ENCODE measurements at places on chromosomes 7 and 10.
A peak's percentile ranks its signal among the peaks of the same experiment; 100 is the strongest.

GRCh38 chr10:62638062-62638477, 166.4 kb upstream of the ADO start:
- no peak for DNase-seq

GRCh38 chr10:127619546-127620325, 70.6 kb downstream of the NPS start:
- DNase-seq, result peak; percentile 61

- no peak for DNase-seq
Observed at GRCh38 chr7:15130666-15131541, 228.4 kb upstream of the DGKB start.

DNA sequence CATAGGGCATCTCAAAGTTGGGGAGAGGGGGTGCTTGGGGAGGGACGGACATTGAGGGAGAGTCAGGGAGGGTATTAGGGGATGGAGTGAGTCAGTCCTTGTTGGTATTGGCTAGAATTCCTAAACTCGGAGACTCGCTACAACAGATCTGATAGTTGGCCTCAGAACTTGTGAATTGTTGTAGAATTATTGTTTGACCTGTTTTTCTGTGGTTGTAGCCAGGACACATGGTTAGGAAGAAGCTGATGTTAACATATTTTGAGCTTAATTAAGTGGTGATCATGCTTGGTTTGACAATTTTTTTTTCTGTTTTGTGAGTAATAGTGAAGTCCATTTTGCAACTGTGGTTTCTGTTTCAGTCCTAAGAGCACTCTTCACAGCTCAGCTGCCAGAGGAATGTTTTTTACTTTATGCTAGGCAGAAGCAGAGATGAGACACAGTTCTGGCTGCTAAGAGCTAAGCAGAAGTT, 1190.3 kb upstream of the C7orf33 start:
- no peak for DNase-seq

- DNase-seq, result no peak
Observed at GRCh38 chr7:107754642-107755041, 10.7 kb downstream of the CBLL1 start.

GRCh38 chr10:79254333-79255006, 92.8 kb upstream of the PPIF start:
- no peak for DNase-seq

DNA sequence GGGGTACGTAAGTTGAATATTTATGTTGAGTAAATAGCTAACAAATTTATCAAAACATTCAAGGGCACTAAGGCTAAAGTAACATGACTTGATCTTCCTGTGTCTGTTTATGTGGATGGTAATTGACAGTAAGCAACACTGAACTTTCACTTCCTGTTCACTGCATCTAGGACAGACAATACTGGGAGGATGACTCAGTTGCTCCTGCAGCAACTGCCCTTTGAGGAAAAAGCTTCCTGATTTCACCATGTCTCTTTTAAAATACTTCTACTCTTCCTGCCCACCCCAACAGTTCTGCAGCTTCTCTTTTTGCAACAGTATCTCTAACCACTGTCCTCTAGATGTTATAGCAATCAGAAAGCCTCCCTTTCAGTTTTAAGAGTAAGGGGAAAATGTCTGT, 76.6 kb upstream of the HGF start:
- DNase-seq, result no peak

DNA sequence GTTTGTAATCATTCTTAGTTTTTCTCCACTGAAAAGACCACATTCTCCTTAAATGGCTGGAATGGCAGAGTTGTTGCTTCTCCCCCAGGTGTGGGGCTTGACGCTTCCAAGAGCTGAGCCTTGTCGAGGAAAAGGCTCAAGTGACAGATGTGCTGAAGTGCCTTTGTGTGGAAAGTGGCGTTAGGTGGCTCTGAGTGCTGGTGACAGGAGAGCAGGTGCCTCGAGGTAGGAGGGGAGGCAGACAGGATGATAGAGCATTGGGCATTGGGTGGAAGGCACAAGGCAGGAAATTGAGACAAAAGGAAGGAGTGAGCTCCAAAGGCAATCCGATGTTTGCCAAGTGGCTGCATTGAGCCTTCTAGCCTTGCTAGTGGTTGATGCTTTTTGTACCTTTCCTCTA, 6.7 kb downstream of the KIAA1217 start:
- no peak for DNase-seq

- no peak for DNase-seq
Observed at GRCh38 chr10:60234551-60234950, 155.1 kb downstream of the ANK3 start.

DNA sequence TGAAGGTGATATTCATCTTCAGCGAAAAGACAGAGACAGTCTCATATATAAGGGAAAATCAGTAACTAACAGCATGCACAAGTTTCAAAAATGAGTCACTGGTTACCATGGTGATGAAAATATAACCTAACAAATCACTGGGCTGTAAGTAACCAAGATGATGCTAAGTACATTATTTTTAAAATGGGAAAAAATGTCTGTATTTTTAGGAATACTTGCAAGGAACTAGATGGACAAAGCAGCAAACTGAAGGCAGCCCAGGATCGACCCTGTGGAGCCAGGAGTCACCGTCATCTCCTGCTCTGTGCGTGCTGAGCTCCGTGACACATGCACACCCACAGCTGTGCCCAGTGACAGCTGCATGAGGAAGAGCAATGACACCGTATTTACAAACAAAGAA, 137.3 kb downstream of the ELMO1 start:
- no peak for DNase-seq

- no peak for DNase-seq
Observed at GRCh38 chr10:78992333-78992732, 76.4 kb upstream of the ZMIZ1 start.

GRCh38 chr10:120513307-120513796, 56.3 kb downstream of the PLPP4 start:
- DNase-seq, result no peak

DNA sequence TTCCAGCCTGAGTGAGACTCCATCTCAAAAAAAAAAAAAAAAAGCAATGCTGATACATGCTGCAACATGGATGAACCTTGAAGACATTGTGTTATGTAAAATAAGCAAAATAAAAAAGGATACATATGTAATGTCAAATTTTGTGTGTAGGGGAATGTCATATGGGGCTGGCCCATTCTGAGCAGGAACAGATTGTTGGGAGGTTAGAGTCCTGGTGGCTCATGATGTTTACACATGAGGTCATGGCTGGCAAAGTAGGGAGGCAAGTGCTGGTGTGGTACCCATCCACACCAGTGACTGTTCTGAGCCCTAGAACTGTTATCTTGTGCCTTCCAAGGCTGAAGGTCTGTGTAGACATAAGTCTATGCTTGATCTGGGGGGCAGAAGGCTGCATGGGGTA, 37.6 kb downstream of the ZNF92 start:
- no peak for DNase-seq

- peak; percentile 26 for DNase-seq
Observed at GRCh38 chr7:134593530-134594392, 44.9 kb downstream of the AKR1B15 start.

DNA sequence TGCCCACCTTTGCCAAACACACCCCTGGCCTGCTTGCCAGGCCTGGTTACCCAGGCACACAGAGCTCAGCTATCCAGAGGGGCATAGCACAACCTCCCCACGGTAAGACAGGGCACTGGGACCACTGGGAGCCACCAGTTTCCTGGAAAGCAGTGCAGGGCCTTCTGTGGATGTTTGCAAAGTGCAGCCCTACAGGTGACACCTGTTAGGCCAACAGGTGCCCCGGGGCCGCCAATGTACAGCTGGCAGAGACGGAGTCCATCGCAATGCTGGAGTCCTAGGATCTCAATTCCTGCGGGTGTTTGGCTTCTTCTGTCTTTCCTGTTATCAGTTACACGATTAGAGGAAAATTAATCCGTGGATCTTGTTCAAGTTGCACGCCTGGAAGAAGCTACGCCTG, 94.9 kb downstream of the NPTX2 start:
- DNase-seq, result no peak

DNA sequence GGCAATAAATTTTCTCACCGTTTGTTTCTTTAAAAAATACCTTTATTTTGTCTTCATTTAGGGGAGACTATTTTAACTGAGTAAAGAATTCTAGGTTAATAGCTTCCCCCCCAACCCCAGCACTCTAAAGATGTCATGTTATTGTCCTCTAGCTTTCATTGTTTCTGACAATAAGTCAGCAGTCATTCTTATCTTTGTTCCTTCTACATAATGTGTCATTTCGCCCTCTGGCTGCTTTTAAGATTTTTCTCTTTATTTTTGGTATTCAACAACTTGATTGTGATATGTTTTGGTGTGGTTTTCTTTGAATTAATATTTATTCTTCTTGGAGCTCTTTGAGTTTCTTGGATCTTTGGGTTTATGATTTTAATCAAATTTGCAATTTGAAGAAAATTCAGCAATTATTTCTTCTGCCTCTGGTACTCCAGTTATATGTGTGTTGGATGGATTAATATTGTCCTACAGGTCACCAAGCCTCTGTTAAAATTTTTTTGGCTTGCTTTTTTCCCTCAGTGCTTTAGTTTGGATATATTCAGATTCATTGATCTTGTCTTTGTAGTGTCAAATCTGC, 64.6 kb upstream of the ELN start:
- DNase-seq, result no peak

- no peak for DNase-seq
Observed at GRCh38 chr10:47055386-47056246, 144.4 kb downstream of the PTPN20 start.

- no peak for DNase-seq
Observed at GRCh38 chr10:1687190-1687589, 50.1 kb downstream of the ADARB2 start.

DNA sequence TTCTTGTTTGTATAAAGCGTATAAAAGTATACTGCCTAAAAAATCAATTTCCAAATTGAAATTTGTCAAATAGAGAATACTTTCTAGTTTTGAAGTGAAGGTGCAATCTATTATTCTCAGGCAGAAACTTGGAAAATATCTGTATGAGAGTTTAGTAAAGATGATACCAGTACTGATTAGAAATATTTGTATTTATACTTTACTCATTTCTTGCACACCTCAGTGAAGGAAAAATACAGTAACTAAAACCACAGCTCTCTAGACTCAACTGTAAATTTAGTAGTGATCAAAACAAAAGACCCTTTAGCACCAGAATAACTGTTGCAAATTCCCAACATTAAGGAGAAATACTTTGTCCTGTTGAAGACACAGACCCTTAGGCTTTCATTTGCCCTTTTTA, 71.3 kb upstream of the CYP26C1 start:
- no peak for DNase-seq

DNA sequence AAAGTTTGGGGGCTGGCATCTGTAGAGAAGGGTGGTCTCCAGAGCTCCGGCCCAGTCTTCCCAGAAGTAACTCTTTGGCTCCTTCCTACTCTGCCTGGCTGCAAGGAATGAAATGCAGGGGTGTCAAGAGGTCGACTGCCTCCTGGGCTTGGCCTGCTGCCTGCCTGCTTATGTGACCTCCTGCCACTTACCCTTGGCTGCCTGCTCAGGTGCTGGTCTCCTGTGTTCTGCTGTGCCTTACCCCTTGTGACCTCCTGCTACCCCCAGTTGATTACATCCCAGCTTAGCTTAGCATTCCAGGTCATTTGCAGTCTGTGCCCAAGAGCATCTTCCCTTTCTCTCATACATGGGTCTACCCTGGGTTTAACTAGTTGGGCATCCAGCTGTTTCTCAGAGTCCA, 180.2 kb downstream of the PTPN20 start:
- no peak for DNase-seq

DNA sequence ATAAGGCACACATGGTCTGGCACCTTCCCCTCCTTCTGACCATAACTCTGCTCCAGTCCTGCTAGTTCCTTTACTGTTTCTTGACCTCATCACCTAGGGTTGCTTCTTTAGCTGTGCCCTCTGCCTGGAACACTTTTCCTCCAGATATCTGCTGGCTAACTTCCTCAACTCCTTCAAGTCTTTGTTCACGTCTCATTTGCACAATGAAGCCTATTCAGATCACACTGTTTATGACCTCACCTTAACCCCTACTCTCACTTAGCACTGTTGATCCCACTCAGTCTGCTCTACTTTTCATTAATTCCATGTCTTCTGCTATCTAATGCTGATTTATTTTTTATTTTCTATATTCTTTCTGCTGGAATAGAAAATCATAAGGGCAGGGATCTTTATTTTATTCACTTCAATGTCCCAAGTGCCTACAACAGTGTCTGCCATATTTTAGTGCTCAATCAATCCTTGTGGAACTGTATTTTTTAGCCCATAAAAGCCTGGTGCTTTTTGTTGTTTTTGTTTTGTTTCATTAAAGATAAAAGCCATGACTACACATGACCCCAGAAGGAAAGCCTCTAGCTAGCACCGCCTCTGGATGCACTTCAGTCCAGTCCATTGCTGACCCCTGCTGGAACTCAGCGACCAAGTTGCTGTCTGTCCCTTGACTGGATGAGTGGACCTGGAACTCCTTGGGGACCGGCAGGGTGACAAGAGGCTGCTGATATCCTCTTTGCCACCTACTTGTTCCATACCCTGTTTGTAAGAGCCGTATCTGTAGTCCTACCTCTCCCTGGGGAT, 12.3 kb downstream of the KLF14 start:
- DNase-seq, result no peak

DNA sequence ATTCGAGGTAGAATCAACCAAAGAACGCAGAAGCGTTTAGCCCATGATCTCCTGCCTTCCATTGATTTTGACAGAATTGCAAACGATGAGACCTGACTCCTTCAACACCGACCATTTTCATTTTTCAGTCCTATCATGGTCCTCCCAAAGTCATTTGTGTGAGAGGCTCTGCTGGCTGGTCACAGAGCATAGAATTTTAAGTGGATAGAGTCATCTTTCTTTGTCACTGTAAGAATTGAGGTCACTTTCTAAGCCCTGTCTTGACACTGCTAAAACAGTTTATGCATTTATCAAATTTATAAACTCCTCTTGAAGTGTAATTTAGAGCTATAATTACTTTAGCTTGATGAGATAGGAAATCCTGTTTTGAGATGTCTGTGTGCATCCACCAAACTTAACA, 72.0 kb downstream of the UBE3C start:
- DNase-seq, result no peak

GRCh38 chr10:106874604-106874889, 290.0 kb downstream of the SORCS1 start:
- no peak for DNase-seq

GRCh38 chr7:48299580-48300169, 128.4 kb downstream of the ABCA13 start:
- peak; percentile 3 for DNase-seq

DNA sequence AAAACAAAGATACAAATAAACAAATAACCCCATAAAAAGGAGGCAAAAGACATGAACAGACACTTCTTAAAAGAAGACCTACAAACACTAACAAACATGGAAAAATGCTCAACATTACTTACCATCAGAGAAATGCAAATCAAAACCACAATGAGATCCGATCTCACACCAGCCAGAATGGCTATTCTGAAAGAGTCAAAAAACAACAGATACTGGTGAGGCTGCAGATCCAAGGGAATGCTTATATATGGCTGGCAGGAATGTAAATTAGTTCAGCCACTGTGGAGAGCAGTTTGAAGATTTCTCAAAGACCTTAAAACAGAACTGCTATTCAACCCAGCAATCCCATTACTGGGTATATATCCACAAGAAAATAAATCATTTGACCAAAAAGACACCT, 80.4 kb upstream of the NRP1 start:
- DNase-seq, result no peak

Measured in C1 segment of cervical spinal cord (tissue), 14 donors.